Effector memory CD8-positive, alpha-beta T cell (primary cell): ENCODE measurements at places on chromosomes 3 and 15.
A peak's percentile ranks its signal among the peaks of the same experiment; 100 is the strongest.

GRCh38 chr15:85831415-85832113 lies 36.8 kb upstream of the KLHL25 start:
- DNase-seq = no peak

DNA sequence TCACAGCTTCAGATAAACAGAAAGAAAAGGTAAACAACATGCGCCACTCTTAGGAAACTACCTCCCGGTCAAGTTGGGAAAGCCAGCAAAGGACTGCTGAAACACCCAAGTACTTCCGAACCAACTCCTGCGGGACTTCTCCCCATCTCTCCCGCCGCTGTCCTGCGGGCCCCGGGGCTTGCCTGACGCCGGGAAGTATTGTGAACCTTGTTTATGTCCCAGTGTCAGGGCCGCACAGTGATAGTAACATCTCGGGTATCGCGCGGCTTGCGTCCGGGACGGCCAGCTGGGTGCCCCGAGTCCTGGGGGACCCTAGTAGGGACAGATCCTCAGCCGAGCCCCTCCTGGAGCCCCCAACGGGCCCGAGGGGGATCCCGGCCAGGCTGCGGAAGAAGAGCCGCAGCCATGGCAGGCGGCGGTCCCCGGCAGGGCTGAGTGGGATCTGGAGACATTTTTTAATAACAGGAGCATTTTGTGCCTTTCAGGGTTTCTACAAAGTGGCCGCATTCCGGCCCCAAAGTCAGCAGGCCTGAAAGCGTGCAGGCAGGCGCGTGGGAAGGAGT lies 756 bp downstream of the CLPX start:
- DNase-seq = peak; percentile 12

DNA sequence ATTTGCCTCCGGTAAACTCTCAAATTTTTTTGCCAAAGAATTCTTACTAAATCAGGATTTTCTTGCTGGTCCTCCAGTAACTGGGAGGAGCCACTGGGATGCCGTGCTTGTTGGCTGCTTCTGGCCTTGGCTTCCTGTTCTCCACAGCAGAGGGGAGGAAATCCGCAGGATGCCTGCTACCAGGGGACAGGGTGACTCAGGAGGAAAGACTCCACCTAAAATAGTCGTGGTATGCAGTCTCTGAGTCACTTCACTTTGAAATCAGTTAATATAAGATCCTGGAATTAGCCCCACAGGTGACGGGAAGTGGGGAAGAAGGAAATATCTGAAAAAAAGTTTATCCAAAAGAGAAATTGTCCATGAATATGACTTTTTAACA lies 6.5 kb upstream of the TM4SF18 start:
- DNase-seq = no peak

DNA sequence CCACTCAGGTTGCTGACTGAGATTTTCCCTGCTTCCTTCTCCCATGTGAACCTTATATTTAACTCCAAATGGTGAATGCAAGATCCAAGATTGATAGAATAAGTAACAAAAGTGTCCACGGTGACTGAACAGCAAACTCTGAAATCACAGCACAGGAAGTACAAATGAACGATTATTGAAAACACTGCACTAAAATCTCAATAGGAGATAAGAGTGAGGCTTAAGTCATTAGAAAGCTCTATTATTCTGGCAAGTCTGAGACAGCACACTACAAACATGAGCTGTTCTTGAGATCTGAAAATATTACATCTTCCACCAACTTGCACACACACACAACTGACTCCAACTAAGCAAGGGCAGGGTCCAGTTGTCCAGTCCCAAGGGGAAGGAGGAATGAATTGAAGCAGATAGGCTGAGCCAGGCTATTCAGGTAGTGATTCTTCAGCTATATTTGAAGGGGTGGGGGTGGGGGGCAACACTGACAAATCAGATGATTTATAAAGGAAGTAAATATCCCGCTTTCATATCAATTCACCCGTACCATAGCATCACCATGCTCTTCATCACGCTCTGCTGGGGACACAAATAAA lies 2.9 kb downstream of the ZNF385D start:
- DNase-seq = no peak

- no peak for DNase-seq
Observed at GRCh38 chr3:114756506-114757279, 390.4 kb downstream of the ZBTB20 start.
